Fibroblast of the aortic adventitia (primary cell): ENCODE measurements at places on chromosomes 1 and 21. TPM values are rescaled to one million over a fixed set of nuclear protein-coding genes. Genes with fewer than 3 reads are reported as not detected.

Gene MCOLN2
- total RNA-seq: 1.1 and 1.2 TPM in 2 replicates

Gene S100A5
- 0.99 TPM in 1 of 2 replicates, not detected in the other for total RNA-seq

Gene AGT
- total RNA-seq: 1.1 and 8.4 TPM in 2 replicates

Gene THEM5
- not detected in 2 replicates for total RNA-seq

Gene TDRD5
- not detected in 2 replicates for total RNA-seq

Gene COL6A2
- 1,068 and 5,275 TPM in 2 replicates for total RNA-seq

Gene SLC35F3
- not detected in 2 replicates for total RNA-seq

Gene CAMK1G
- 0.90 and 1.1 TPM in 2 replicates for total RNA-seq

Gene KCNA3
- total RNA-seq: under 0.01 TPM in 1 of 2 replicates, not detected in the other

Gene SLC35A3
- total RNA-seq: 15.0 and 35.8 TPM in 2 replicates

Gene UBL4B
- not detected in 2 replicates for total RNA-seq

Gene ZNF593
- 19.4 and 42.4 TPM in 2 replicates for total RNA-seq

Gene GPR89B
- 10.6 and 14.5 TPM in 2 replicates for total RNA-seq

Gene NLRP3
- under 0.01 TPM in 1 of 2 replicates, not detected in the other for total RNA-seq

Gene PRKAA2
- total RNA-seq: 0.16 and 3.7 TPM in 2 replicates

Gene DTL
- 1.5 and 47.7 TPM in 2 replicates for total RNA-seq

Gene AADACL3
- not detected in 2 replicates for total RNA-seq

Gene PDZK1
- 0.54 TPM in 1 of 2 replicates, not detected in the other for total RNA-seq

Gene PRXL2B
- 15.5 and 23.0 TPM in 2 replicates for total RNA-seq

Gene ZYG11A
- total RNA-seq: 0.57 and 0.72 TPM in 2 replicates

Gene PPFIA4
- total RNA-seq: 1.3 and 10.0 TPM in 2 replicates

Gene HEYL
- not detected in 2 replicates for total RNA-seq

Gene PCP4
- not detected in 2 replicates for total RNA-seq

Gene SRSF10
- 86.4 and 127 TPM in 2 replicates for total RNA-seq

Gene RAB7B
- total RNA-seq: 4.3 and 7.4 TPM in 2 replicates

Gene CD244
- 0.33 TPM in 1 of 2 replicates, not detected in the other for total RNA-seq

Gene SPOCD1
- 3.4 and 37.2 TPM in 2 replicates for total RNA-seq

Gene FALEC
- total RNA-seq: not detected in 2 replicates

Gene OR2L5
- under 0.01 TPM in 1 of 2 replicates, not detected in the other for total RNA-seq

Gene RHBG
- total RNA-seq: not detected in 2 replicates

Gene MRPS15
- total RNA-seq: 26.0 and 56.2 TPM in 2 replicates

Gene TMEM61
- total RNA-seq: 0.18 TPM in 1 of 2 replicates, not detected in the other

Gene SLC66A1
- total RNA-seq: 14.8 and 16.9 TPM in 2 replicates

Gene TFF2
- total RNA-seq: not detected in 2 replicates
